Frontal cortex (tissue), 4 donors: ENCODE measurements at places on chromosomes 12 and 14.

GRCh38 chr12:27143256-27144069 is 61.1 kb upstream of the C12orf71 start:
- DNase-seq: no peak

- DNase-seq: no peak
Observed at GRCh38 chr12:120497524-120498150, 1.7 kb downstream of the DYNLL1 start.

DNA sequence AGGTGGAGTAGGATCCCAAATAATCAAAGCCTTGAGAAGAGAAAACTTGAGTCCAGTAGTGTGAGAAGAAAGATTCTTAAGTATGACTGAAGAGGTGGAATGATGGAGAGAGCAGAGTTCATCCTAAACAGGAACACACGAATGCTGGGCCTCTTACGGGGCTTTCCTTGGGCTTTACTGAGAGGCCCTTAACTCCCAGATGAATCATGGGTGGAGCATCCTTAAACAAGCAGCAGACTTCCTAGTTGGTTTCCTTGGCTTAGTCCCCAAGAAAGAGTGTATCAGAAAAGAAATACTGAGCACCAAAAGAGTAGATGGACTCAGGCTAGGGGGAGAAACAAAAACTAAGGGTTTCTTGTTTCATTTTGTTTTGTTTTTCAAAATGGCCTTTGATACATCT is 132.5 kb downstream of the GPR135 start:
- no peak for DNase-seq

GRCh38 chr12:3671330-3672112 is 81.4 kb downstream of the CRACR2A start:
- no peak for DNase-seq

DNA sequence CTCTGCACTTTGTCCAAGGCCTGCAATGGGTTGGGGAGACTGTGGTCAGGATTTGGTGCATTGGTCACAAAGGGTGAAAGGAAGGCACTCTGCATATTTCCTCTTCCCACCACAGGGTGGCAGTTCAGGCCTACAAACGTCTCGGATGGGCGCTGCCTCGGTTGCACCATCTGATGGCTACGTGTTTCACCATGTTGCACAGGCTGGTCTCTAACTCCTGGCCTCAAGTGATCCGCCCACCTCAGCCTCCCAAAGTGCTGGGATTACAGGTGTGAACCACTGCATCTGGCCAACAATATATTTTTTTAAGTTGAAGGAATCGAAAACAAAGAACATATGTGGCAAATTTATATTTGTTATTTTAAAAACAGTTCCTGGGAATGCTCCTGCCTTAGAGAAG is 35.1 kb downstream of the TMBIM6 start:
- DNase-seq: peak; percentile 78

DNA sequence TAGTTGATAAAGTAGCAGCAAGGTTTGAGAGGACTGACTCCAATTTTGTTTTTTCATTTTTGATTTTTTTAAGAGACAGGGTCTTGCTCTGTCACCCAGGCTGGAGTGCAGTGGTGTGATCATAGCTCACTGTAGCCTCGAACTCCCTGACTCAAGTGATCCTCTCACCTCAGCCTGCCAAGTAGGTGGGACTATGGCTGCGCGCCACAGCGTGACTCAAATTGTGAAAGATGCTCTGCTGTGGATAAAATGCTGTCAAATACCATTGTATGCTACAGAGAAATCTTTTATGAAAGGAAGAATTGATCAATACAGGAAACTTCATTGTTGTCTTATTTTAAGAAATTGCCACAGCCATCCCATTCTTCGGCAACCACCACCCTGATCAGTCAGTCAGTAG is 48.3 kb downstream of the SCN8A start:
- DNase-seq: no peak

GRCh38 chr12:40684986-40685385 is 7.3 kb upstream of the CNTN1 start:
- DNase-seq: no peak

DNA sequence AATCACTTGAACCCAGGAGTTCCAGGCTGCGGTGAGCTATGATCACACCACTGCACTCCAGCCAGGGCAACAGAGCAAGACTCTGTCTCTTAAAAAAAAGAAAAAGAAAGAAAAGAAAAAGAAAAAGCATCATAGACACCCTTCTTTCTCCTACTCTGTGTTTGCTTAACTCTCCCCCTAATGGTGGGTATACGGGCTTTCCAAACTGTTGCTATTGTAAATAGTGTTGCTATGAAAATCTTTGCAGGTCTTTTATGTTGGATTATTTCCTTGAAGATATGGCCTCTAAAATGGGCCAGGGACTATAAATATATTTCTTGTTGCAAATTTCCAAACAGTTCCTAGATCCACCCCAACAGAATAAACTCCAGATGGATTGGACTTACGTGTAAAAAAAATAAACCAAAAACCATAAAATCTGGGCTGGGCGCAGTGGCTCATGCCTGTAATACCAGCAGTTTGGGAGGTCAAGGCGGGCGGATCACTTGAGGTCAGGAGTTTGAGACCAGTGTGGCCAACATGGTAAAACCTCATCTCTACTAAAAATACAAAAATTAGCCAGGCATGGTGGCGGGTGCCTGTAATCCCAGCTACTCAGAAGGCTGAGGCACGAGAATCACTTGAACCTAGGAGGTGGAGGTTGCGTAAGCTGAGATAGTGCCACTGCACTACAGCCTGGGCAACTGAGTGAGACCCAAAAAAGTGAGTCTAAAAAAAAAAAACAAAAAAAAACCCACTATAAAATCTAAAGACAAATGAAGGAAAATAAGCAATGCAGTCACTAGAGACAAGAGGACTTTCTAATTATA is 25.9 kb downstream of the NFKBIA start:
- no peak for DNase-seq

DNA sequence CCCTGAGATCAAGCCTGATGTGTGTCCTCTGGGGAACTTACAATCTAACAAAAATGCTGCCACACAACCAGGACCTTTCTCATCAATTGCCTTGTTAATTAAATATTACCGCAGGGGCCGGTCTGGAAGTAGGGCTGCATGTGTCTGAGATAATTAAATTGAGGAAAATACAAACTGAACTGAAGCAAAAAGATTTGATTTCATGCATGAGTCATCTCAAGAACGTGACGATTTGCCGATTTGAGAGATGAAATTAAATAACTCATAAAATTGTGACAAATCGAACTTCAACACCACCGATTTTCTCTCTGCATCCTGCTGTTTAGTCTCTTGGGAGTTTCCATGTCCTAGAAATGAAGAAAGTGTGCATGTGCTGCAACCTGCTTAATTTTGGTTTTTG is 94.6 kb upstream of the DAAM1 start:
- no peak for DNase-seq

GRCh38 chr14:93239869-93240677 is 33.0 kb downstream of the UBR7 start:
- no peak for DNase-seq

DNA sequence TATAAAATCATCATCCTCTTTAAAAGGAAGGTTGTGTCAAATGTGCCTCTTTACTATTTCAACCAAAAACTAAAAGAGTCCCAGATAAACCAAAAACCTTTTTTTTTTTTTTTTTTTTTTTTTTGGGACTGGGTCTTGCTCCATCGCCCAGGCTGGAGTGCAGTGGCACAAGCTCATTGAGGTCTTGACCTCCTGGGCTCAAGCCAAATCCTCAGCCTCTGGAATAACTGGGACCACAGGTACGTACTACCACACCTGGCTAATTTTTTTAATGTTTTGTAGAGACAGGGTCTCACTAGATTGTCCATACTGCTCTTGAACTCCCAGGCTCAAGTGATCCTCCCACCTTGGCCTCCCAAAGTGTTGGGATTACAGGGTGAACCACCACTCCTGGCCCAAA is 16.4 kb upstream of the SELPLG start:
- no peak for DNase-seq
